ENCODE measurements at places on chromosomes 12 and 14.

- DNase-seq = no peak
Observed at GRCh38 chr12:108665608-108666202, 32.0 kb upstream of the SELPLG start.

DNA sequence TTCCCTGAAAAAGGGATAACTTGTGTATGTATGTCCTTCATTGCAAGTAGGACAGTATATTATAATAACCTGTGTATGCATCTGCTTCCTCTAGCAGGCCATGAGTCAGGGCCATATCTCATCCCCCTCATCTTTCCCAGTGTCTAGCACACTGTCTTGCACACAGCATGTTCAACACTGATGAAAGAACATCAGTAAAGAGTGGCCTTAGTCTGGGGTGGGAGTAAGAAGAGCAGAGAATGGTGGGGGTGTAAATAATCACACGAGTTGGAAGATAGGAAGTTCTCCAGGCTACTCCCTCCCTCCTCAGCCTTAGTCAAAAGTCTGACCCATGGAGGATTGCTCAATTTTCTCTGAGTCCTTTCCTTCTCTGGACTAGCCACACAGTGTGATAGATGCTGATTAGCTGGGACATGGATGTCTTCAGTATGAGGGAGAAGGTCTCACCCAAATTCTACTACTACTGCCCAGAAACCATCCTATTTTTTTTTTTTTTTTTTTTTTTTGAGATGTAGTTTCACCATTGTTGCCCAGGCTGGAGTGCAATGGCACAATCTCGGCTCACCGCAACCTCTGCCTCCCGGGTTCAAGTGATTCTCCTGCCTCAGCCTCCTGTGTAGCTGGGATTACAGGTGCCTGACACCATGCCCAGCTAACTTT is 14.6 kb upstream of the SP1 start:
- DNase-seq = no peak

- DNase-seq = no peak
Observed at GRCh38 chr12:4603421-4603820, 41.4 kb downstream of the DYRK4 start.

DNA sequence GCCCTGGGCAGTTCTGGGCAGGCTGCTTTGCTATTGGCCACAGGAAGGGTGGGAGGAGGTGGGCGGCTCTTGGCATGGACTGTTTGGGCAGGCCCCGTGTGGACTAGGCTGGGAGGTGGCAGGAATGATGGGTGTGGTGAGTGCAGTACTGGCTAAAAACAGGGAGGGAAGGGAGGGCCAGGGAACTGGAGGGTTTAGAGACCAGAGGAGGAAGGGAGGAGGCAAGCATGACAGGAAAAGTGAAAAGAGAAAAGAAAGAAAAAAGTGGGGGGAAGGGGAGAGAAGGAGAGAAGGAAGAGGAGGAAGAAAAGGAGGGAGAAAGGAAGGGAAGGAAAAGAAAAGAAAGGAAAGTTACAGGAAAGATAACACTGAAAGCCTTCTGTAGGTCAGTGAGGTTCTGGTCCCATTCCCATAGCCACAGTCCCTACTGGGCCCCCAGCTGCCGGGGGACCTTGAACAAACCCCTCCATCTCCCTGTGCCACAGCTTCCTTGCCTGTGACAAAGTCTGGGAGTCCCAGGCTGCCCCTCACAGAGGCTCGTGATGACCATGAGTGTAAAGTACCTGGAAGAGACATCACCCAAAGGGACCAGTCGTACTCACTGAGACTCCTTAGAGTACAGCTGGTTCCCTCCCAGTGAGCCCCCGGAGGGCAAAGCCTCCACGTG is 1.1 kb upstream of the C14orf132 start:
- no peak for DNase-seq
